NCI-H82 (cell line): ENCODE measurements at places on chromosomes 2 and 18.
A peak's percentile ranks its signal among the peaks of the same experiment; 100 is the strongest.

GRCh38 chr2:235050980-235051351 lies 99.1 kb downstream of the SH3BP4 start:
- DNase-seq: peak; percentile 68

GRCh38 chr18:9683418-9684396 lies 24.4 kb upstream of the RAB31 start:
- no peak for DNase-seq

GRCh38 chr2:47386551-47386950 lies 16.4 kb upstream of the MSH2 start:
- DNase-seq: no peak

DNA sequence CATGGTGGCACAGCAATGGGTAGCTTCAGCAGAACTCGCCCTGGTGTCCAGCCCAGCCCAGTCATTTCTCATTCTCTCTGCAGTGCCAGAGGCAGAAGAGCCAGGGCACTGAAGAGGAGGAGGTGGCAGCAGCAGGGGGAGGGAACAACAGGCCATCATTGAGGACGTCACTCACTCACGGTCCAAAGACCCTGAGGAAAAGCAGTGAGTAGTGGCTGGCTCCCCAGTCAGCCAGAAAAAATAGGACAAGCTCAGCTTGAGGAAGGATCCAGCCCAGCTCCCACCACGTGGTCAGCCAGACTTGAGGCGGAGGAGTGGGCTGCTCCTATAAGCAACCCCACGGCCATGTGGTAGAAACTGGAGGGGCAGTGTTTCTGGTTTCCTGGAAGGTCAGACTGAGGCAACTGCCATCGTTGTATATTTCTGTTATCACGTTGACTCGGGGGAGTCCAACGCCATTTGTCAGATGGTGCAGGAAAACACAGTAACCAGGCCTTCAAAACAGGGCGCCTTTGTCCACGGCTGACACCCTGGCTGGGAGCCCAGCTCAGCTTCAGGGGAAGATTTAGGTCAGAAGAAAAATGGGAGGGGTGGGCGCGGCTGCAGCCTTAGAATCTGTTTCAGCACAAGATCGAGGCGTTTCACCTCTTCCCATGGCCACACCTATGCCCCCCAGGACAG lies 19.0 kb upstream of the TMEM247 start:
- no peak for DNase-seq

- no peak for DNase-seq
Observed at GRCh38 chr2:170745305-170745704, 24.9 kb upstream of the ERICH2 start.

GRCh38 chr2:173159791-173160463 lies 84.3 kb downstream of the MAP3K20 start:
- peak; percentile 5 for DNase-seq

DNA sequence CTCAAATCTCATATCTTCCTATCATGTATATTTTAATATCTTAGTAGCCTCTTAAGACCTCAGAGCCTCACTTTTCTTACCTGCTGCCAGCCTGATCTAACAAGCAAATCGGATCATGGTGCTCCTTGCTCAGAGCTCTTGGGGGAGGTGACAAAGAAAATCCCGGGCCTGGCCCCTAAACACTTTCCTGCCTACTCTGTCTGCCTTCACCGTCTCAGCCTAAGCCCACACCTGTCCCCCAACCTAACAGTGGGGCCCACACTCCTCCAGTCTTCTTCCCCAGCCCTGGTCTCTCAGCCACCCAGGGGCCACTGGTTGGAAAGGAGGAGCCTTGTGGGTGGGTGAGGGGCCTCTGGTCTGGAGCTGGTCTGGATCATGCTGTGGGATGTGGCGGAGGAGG lies 207.3 kb downstream of the HAUS1 start:
- peak; percentile 70 for DNase-seq

- DNase-seq: peak; percentile 39
Observed at GRCh38 chr2:176128172-176128981, 1.1 kb upstream of the HOXD8 start.

DNA sequence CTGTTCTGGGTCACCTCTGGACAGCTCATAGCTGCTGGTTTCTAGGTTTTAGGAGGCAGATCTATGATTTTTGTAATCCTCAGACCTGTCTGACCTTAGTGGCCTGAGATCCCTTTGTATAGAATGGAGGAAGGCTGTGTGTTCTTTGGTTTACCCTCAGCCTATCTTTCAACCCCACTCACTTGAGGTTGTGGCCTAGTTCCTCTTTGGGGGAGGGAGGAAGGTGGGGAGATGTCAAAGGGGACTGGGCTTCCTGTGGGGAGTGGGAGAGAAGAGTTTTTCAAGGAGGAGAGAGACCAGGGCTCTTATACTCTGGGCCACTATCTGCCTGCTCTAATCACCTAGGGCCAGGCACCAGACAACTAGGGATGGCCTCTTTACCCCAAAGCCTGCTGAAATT lies 28.5 kb downstream of the SEMA4F start:
- DNase-seq: no peak

DNA sequence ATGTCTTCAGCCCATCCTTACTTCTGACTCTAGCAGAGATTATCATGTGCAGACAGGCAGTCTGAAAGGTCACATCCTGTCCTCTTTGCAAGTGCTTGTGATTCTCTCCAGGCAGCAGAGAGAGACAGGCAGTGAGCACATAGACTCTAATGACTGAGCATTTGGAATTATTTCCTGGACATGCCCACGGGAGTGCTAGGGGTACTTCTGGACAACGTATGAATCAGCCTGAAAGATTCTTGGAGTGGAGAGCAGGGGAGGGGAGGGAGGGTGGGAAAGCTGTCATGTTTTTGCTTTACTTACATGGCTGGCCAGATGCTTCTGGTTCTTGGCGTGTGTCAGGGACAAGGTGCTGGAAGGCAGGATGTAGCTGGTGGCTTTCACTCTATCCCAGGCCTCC lies 150.6 kb downstream of the RIF1 start:
- no peak for DNase-seq

DNA sequence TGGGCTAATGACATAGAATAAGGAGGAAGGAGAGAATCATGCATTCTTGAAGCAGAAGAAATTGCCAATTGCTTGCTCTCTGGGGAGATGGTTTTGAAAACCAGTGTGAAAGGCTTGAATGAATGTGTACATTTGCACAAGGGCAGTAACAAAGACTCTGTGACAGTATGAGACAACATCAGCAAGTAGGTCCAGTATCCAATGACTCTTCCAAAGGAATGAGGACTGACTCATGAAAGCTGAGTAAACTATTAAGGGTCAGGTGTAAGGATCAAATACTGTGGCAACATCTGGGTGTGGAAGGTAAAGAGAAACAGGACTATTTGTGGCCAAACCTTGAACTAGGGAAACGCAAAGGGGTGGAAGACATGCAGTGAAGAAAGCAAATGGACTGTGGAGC lies 886.0 kb upstream of the CHAC2 start:
- DNase-seq: no peak

DNA sequence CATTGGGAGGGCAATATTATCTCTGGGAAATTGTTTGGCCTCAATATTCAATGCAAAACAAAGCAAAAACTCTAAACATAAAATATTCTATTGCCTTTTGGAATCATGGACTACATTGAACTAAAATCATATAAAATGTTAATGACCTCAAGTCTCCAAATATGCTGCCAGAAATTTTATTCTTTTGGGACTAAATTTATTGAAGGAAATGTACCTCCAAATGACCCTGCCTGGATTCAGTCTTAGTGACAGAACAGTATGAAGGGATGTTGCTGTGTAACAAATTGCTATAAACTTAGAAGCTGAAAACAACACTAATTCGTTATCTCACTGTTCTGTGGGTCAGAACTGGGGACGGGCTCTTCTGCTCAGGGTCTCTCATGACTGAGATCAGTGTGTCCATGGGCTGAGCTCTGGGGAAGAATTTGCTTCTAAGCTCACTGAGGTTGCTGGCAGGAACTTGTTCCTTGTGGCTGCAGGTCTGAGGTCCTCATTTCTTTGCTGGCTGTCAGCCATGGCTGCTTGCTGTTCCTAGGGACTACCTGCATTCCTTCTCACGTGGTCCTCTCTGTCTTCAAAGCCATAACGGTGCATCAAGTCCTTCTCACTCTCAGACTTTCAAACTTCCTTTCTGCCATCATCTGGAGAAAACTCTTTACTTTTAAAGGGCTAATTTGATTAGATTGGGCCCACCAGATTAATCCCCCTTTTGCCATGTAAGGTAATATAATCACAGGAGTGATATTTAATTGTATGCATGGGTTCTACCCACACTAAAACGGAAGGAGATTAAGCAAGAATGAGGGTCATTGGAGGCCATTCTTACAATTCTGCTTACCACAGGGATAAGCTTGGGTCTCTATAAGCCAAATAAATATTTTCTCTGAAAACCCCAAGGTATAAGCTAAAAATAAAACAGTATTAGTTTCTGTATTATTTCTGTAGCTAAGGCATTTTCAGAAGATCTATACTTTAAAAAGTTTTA lies 149.0 kb downstream of the ADCYAP1 start:
- no peak for DNase-seq

GRCh38 chr18:48095726-48096125 lies 165.3 kb upstream of the SMAD2 start:
- peak; percentile 96 for DNase-seq

DNA sequence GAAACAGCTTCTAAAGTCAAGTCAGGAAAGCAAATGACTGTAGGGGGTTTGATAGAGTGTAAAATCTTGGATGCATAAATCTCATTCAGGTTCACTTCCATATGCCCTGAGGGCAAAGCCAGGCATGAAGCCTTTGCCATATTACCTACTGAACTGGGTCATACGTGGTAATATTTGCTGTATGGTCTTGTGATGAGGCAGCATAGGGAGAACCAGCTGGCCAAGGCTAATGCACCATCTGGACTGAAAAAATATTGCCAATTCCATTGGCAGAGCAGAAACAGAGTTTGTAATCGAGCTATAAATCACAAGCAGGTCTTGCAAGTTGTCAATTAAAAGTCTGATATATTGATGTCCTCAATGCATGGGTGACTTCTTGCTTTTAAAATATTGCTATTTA lies 243.8 kb downstream of the ERBB4 start:
- peak; percentile 95 for DNase-seq

DNA sequence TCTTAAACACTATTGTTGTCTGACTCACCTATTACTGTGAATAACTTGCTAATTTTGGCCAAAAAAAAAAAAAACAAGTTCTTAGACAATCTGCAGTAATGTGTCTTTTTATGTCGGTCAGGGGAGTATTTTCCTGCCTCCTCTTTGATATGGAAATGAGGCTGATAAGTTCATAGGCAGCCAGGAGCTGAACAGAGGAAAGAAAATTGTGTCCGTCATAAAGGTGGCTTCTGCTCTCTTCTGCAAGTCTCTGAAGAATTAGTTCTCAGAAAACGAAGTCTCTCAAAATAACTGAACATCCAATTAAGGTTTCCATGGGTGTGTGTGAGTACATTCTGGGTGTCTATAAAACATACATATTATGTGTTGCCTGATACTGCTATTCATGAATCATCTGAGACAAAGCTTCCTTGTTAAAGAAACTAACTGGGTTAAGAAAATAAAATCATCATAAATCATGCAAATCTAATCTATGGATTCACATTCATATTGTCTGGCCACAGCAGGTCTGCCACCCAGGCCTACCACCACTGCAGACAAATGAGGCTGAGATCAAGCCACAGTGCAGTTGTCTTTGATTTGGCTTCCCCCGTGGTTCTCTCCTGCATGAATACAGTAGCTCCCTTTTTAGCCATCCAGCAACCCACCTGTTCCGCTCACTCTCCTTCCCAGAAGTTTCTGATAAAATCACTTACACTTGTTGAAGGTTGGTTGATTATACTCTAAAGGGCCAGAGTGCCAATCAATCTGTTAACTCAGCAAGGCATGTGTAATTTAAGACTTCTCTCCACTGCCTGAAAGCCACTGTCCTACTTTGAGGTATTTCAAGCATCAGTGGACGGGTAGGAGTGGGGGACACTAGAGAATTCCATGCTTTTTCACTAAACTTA lies 19.4 kb upstream of the SP5 start:
- no peak for DNase-seq

GRCh38 chr18:66873899-66874298 lies 270.0 kb upstream of the CDH19 start:
- DNase-seq: no peak

DNA sequence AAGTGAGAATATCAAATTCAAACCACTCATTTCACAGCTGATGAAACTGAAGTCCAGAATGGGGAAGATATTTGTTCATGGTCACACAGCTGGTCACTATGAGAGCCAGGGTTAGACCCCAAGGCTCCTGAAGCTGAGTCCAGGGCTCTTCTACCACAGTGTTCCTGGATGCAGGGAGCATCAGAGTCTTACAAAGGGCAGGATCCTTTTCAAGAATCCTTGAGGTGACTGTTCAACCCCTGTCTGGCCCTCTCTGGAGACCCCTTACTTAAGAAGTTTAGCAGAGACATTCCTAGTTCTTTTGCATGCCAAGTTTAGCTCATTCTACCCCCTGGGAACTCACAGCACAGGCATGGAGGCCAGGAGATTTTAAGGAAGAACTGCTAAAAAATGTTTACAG lies 15.7 kb downstream of the PROKR1 start:
- DNase-seq: no peak

- DNase-seq: no peak
Observed at GRCh38 chr2:75079575-75079974, 119.7 kb downstream of the TACR1 start.

GRCh38 chr18:23530195-23530594 lies 26.9 kb downstream of the RMC1 start:
- no peak for DNase-seq

GRCh38 chr2:105886029-105886454 lies 141.3 kb downstream of the NCK2 start:
- DNase-seq: no peak

DNA sequence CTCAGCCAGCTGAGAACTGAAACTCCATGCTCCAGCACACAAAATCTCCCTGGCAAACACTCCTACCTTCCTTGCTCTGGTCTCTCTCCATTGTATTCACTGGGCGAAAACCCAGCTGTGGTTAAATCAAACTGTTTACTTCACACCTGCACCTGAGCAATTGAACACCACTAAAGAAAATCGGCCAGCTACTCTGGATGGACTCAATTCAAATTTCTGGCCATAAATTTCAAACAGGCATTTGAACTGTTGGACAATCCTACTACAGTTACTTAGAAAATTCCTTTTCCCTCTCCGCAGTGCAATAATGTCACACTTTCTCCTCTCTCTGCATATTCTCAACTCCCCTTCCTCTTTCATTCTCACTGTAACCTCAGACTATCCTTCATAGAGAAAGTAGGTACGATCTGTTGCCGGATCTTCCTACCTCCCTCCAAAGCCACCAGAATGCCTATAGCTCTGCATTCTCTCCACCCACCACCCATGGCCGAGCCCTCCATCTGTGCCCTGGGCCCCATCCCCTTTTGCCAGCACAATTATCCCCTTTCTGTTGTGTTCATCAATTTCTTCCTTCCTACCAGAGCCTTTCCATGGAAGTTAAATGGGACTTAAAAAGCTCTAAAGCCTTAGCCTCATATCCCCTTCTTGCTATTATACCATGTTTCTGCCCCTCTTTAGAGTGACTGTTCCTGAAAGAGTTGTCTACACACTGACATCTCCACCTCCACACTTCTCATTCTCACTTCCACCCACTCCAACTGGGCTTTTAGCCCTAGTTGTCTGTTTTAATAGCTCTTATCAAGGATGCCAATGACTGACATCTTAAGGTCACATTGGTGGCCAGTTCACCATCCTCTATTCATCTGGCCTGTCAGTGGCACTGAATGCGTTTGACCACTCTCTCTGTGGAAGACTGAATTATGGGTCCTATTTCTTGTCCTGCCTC lies 127.5 kb upstream of the SLC1A4 start:
- no peak for DNase-seq
